ENCODE measurements at places on chromosomes 6 and 20.

DNA sequence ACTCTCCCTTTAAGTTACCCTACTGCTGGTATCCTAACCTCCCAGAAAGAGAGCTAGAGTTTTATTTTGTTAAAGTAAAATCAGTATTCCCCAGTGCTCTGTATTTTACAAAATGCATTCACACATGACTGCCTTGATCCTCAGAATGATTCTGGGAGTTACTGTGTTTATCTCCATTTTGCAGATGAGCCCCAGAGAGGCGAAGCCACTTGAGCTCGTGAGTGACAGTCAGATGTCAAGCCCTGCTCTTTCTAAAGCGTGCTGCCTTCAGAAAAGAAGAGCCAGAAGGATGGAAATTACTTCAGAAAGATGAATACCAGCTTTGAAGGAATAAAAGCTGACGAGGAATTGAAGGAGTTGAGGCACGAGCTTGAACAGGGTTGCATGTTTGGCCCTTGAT lies 14.1 kb upstream of the OSER1 start:
- DNase-seq = no peak

GRCh38 chr6:44471271-44471981 lies 83.9 kb downstream of the CDC5L start:
- no peak for DNase-seq

DNA sequence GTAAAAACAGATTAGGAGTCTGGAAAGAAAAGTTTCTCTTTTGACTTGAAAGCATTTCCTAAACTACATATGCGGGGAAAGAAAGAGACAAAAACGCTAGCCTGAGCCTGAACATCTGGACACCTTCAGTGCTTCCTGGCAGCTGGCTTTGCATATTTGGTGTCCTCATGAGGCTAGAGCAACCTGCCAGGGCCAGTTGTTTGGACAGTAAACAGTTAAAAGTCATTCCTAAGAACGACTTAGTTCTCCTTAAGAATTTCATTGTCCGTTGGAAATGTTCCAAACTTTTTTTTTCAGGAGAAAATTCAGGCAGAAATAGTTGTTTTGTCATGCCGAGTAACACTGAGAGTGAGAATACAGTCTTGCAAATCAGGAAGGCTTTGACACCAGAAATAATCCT lies 199.8 kb downstream of the SMOC2 start:
- DNase-seq = no peak

- DNase-seq = no peak
These were observed 89.2 kb upstream of the STMND1 start for GRCh38 chr6:17012421-17013225.

- no peak for DNase-seq
These were observed 9.8 kb upstream of the ZNFX1 start for GRCh38 chr20:49287555-49288249.

GRCh38 chr20:34680586-34681175 lies 3.8 kb upstream of the PIGU start:
- DNase-seq = no peak

DNA sequence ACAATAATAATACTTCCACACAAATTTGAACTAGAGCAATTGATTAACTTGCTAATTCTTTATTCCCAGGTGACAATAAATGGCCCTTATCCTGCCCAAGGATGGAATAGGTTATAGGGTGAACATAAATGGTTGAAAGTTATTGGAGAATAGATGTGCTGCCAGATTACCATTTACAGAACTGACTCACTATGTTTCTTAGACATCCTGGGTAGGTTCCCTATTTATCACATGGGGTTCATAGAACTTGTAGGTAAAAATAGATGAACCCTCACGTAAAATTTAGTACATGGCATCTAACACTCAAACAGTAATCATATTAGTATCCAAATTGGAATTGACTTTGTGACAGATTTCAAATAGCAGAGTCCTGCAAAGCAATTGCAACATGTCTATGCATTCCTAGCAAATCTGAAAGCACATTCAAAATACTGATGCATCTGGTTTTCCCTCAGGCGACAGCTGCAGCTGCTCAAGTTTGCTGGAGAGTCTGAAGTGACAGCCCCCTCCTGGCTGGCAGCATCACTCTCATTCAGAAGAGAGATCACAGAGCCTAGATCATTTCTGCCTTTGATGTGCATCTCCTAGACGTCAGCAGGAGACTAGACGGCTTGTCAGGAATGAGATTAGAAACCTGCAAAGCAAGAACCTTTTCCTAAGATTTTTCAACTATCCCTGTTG lies 80.2 kb upstream of the RNF217 start:
- no peak for DNase-seq

- DNase-seq = no peak
These were observed 812 bp upstream of the SMIM13 start for GRCh38 chr6:11092668-11093375.

GRCh38 chr20:62979876-62980373 lies 26.8 kb downstream of the BHLHE23 start:
- no peak for DNase-seq

DNA sequence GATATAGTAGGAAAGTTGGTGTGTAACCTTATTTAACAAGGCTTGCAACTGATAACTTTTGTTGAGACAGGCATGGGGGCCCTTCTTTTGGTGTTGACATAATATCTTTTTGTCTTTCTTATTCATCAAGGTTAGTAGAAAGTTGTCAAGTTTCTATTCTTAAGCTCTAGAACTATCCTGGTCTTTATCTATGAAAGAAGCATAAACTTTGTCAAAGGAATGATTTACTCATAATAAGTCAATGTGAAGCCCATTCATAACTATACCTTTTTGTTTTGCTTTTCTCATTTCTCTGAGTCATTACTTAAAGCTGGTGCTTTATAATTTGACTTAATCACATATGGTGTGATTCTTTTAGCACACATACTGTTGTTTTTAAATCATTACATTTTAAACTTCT lies 312.4 kb downstream of the UTRN start:
- DNase-seq = no peak

GRCh38 chr6:6008648-6009421 lies 2.1 kb upstream of the NRN1 start:
- peak; percentile 77 for DNase-seq

GRCh38 chr6:154112181-154112809 lies 73.3 kb downstream of the OPRM1 start:
- no peak for DNase-seq

DNA sequence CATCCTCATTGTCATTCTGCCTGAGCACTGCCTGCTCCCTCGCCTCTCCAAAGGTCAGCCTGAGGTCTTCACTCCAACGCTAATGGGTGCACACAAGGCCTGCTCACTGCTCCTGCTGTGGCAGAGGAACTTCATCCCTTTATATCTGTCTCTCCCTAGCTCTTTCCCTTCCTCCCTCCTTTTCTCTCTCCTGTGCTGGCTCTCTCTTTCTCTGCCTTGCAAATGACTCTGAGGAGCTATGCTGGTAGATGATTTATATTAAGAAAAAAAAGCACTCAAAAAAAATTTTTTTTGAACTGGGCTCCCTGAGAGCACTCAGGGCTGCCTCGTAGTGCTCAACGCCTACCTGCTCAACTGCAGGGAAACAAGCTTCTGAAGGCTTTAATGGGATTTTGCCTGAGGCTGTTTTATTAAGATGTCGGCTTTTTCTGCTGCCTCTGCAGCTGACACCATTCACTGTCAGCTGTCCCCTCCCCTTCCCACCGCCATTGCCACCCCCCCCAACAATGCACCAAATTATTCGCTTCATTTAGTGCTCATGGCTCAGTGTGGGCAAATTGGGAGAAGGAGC lies 137.7 kb upstream of the DEFB112 start:
- no peak for DNase-seq

- no peak for DNase-seq
These were observed at the start of gene C20orf141 for GRCh38 chr20:2814587-2815051. Gene C20orf141, plus strand, starts transcription at chr20:2814987. Its CDS starts 198 bp downstream, at chr20:2815185.

Data from pancreas (tissue), 10 donors.